NCI-H82 (cell line): ENCODE measurements at places on chromosomes 7 and 10.

GRCh38 chr10:101137271-101137670 is 6.2 kb downstream of the TLX1 start:
- no peak for DNase-seq

DNA sequence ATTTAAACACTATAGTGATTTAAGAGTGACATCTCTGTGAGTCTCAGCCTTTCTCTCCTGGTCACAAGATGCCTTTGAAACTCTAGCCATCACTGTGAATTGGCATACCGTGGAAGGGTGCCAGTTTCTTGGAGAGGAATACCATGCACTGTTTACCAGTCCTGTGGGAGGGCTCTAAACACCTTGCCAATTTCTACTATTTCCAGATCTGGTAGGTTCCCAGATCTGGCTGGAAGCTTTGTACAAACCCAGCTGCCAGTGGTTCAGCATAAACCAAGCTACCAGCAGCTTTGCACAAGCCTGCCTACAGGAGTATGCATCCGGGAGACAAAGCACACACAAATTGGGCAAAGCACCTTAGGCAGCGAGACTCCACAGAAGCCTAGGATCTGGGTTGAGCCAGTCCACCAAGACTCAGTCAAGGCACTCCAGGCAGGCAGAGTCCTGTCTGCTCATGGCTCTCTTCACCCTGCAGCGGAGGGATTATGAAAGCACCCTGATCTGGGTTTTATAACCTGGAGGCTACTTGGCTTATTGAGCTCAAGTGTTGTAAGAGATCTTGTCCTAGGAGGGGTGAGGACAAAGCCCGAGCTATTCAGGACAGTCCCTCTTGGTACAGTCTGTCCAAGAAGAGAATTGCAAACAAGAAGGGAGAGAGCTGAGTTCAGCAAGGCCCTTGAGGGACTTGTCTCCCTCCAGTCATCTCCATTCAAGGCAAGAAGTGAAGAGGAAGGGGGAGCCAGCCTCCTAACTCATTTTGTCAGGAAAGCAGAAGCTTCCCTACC is 23.6 kb downstream of the MCM10 start:
- no peak for DNase-seq

- DNase-seq = no peak
Measured at GRCh38 chr10:75057680-75058079, 53.8 kb upstream of the SAMD8 start.

- no peak for DNase-seq
Measured at GRCh38 chr10:32095116-32095733, 39.0 kb upstream of the KIF5B start.

DNA sequence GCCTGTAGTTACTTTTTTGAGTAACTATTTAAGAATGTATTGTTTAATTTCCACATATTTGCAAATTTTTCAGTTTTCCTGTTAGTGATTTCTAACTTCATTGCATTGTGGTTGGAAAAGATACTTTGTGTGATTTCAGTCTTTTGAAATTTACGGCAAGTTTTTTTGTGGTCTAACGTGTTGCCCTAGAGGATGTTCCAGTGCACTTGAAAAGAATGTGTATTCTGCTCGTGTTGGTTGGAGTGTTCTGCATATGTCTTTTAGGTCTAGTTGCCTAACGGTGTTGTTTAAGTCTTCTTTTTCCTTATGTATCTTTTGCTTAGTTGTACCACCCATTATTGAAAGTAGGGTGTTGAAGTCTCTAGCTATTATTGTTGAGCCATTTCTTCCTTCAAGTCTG is 59.7 kb downstream of the LCOR start:
- DNase-seq = no peak
